NCI-H460 (cell line): ENCODE measurements at places on chromosomes 3 and 15.
A peak's percentile ranks its signal among the peaks of the same experiment; 100 is the strongest.

- DNase-seq, result no peak
These were observed 353.5 kb downstream of the MCTP2 start for GRCh38 chr15:94584833-94585244.

GRCh38 chr3:115325539-115325938 lies 178.5 kb upstream of the ZBTB20 start:
- peak; percentile 4 for DNase-seq

GRCh38 chr15:81274931-81275707 lies 48.8 kb downstream of the STARD5 start:
- peak; percentile 66 for DNase-seq

DNA sequence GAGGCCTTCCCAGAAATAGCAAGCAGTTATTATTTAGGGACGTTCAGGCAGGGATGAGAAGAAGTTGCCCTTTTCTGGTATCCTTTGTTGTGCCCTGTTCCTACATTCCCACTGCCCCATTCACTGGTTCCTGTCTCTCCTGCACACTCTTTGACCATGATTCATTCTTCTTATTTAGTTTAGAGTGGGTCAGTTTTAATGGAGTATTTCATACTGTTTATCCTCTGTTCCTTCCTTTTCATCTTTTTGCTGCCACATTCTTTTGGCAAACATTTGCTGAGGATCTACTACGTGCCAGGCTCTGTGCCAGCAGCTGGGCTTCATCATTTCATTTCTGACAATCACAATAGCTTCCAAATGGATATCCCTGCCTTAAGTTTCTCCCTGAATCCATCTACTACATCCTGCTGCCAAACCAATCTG lies 11.8 kb upstream of the EID1 start:
- peak; percentile 80 for DNase-seq

DNA sequence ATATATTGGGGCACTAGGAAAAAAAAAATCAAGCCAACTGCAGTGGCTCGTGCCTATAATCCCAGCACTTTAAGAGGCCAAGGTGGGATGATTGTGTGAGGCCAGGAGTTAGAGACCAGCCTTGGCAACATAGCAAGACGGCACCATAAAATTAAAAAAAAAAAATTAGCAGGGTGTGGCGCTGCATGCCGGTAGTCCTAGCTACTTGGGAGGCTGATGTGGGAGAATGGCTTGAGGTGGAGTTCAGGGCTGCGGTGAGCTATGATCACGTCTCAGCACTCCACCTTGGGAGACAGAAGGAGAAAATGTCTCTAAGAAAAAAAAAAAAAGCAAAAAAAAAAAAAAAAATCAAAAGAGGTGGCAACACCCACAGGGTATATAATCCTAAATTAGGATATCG lies 49.6 kb downstream of the INO80 start:
- DNase-seq, result no peak

DNA sequence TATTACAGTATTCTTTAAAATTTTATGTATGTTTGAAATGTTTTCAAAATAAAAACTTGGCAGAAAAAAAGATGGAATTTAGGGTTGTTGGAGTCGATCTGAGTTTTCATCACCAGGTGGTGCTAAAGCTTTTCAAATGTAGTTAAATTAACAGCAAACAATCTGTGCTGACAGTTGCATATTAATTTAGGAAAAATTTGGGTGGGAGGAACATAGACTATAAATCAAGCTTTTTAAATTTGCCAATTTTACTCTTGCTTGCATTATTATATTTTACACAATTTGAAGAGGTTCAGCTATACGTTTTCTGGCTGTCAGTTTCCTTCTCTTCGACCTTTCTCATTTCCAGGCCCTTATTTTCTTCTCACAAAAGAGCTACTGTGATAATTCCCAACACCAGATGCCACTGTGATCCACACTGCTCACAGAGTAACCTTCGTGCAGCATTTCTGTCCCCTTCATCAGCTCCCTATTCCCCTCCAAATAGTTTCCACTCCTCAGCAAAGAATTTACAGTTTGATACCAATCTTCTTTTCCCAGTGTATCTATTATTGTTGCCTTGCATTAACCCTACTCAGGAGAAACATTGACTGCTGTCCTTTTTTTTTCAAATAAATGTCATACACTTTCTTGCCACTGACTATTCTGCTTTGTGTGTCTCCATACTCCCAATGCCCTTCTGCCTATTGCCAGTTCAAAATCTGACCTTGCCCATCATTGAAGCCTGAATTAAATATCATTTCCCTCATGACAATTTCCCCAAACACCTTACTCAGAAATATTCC lies 53.4 kb upstream of the EIF5A2 start:
- DNase-seq, result peak; percentile 22

DNA sequence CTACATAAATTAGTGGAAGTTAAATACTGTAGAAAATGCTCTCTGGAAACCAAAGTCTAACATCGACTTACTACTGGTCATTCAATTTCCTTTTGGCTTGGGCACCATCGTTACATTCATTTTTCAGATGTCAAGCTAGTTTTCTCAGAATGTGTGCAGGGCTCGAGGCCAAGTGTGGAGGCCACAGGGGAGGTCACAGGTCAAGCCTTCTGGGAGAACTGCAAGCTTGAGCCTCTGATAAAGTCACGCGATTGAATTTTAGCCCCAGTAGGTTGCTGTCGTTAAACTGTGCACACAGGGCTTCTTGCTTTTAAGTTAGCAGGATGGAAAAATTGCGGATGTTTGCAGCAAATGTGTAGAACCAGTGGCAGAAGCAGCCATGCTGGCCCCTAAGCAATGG lies 182.2 kb downstream of the APBA2 start:
- DNase-seq, result no peak

- no peak for DNase-seq
These were observed 31.8 kb downstream of the GPR171 start for GRCh38 chr3:151171145-151171757.

DNA sequence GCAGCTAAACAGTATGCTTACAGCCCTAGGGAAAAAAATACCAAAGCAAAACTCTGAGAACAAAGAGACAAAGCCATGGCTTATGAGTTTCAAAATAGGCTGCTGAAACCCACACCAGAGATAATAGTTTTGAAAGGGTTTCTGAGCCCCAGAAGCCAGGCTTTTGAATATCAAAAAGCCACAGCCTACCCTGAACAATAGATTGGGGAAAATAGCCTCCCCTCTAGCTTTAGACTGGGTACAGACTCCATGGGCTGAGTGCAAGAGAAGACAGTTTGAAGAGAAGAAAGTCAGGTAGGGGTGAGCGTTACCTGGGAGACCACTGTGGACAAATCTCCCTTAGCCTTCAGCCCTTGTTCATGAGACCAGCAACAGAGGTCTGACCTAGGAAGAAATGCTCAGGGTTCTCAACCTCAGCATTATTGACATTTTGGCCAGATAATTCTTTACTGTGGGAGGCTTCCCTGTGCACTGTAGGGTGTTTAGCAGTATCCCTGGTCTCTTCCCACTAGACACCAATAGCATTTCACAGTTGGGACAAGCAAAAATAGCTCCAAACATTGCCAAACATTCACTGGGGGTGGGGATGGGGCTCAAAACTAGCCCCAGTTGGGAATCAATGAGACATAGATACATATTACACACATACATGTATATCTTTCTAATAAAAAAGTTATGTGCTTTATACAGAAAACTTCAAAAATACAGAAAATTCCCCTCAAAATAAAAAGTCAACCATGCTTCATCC lies 11.6 kb upstream of the TAFA4 start:
- DNase-seq, result no peak

- peak; percentile 63 for DNase-seq
These were observed 19.1 kb upstream of the TM4SF18 start for GRCh38 chr3:149352556-149352955.

DNA sequence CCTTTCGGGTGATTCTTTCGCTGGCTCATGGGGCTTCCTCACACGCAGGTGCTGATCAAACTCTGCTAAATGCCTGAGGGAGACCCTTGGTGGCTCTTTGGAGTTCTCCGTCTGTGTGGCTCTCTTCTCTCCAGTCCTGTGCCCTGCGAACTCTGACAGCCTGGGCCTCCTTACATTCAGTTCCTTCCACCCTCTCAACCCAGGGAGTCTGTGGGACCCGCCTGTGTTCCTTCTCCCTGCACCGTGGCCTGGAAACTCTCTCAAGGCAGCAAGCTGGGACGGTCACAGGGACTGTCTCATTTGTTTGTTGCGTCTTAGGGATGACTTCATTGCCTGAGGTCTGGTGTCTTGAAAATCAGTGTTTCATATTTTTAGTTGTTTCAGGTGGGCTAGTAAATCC lies 37.0 kb upstream of the CORO2B start:
- DNase-seq, result no peak

GRCh38 chr3:191435981-191436380 lies 25.0 kb upstream of the PYDC2 start:
- DNase-seq, result no peak

DNA sequence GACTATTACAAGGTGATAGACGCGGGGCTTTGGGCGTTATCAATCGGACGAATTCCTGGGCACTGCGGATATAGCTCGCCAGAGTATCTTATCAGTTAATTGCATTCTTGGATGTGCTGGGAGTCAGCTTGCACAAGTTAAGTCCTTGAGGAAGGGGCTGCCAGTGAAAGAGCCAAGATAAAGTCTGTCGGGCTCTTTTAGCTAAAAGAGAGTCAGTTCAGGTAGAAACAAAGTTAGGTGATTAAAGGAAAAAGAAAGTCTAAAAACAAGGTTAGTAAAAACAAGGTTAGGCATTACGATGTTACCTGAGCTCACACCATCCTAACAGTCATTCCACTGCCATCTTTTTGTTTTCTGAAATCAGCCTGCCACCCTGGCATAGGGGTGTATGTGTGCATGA lies 6.1 kb upstream of the MCF2L2 start:
- no peak for DNase-seq

GRCh38 chr3:141410408-141410807 lies 42.1 kb downstream of the ZBTB38 start:
- DNase-seq, result no peak
